ENCODE measurements at places on chromosomes 7 and 10.

GRCh38 chr7:92769394-92769699, 67.0 kb downstream of the CDK6 start:
- no peak for DNase-seq

DNA sequence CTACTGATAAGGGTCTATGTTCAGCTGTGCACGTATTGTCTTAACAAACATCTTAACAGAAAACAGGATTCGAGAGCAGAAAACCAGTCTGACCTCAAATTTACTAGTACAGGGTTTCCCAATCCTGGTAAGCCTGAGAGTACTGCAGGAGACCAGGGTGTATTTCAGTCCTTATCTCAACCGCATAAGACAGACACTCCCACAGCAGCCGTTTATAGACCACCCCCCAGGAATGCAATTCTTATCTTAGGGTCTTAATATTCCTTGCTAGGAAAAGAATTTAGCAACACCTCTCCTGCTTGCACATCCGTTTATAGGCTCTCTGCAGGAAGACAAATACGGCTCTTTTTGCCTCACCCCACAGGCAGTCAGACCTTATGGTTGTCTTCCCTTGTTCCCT, 277.3 kb downstream of the SDK1 start:
- no peak for DNase-seq

DNA sequence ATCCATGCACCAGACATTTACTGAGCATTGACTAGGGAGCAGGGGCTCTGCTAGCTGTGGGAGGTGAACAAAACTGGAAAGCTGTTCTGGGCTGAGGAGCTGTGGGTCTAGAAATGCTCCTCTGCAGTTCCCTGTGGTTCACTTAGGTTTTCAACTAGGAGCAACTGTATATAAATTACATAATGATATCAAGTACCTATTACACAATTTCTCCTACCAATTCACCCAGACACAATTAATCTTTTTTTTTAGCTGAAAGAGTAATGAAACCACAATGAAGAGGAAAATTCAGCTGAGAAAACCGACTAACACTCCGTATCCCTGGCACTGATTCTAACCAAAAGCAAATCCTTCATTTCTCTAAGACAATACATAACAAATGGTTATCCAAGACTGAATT, 39.4 kb downstream of the COL28A1 start:
- no peak for DNase-seq

- no peak for DNase-seq
Measured at GRCh38 chr10:63054889-63055611, 78.1 kb upstream of the NRBF2 start.

GRCh38 chr7:23239698-23240097, 6.9 kb upstream of the GPNMB start:
- no peak for DNase-seq

GRCh38 chr7:3892686-3893085, 591.6 kb downstream of the SDK1 start:
- DNase-seq: no peak

Measured in amygdala (tissue), 56 donors.